Activated CD4-positive, alpha-beta T cell treated with anti-CD3 and anti-CD28 coated beads, Interleukin-2, amount 10 ng/mL, durations not matched to agents 7 days and 5 days (primary cell): ENCODE measurements at places on chromosomes 16 and 17. TPM values are rescaled to one million over a fixed set of nuclear protein-coding genes. Genes with fewer than 3 reads are reported as not detected.
A peak's percentile ranks its signal among the peaks of the same experiment; 100 is the strongest.

- H3K27ac ChIP-seq, result no peak overlapping the region
- H3K4me3 ChIP-seq, result no peak overlapping the region
- H3K27me3 ChIP-seq, result no peaks in the 10 kb centered on the region
- H3K4me1 ChIP-seq, result no peaks in the 10 kb centered on the region
- H3K36me3 ChIP-seq, result peaks cover 20% of the 10 kb centered on the region
- no peak for DNase-seq
Observed at GRCh38 chr16:69040144-69040909, 65.1 kb upstream of the HAS3 start.

Gene CD300E
- total RNA-seq, result not detected

DNA sequence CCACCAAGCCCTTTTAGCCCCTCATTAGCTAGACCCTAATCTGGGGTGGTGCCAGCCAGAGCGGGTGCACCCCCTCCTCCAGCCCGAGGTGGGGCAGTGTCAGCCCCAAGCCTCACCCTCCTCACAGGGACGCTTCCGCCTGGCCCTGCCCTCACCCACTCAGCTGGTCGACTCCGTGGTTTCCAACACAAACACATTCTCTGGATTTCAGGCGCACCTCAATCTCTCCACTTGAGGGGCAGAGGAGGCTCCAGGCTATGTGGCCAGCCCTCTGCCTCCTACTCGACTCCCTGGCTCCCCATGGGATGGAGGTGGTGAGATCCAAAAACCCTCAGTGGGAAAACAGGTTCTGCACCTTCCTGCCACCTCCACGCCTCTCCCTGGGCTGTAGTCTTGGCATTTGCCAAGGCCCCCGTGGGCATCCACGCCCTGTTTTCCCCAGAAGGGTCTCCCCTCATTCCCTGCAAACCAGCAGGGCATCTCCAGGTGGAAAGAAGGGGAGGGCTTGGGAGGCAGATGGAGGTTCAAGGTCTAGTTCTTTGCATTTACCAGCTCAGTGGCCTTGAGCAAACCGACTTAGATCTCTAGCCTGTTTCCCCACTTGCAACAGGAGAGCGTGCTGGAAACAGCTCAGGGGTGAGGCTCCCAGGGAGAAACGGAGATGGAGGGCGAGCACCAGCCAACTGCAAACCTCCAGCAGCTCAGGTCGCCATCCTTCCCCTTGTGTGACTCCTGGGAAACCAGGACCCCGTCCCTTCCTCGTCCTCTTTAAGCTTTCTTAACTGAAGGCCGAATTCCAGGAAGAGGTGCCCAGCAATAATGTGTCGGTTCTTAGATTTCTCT, 1.7 kb downstream of the EMP2 start:
- H3K27me3 ChIP-seq, result peaks cover 41% of the 10 kb centered on the region
- no peaks in the 10 kb centered on the region for H3K4me1 ChIP-seq
- H3K4me3 ChIP-seq, result no peak overlapping the region
- no peak for DNase-seq
- no peaks in the 10 kb centered on the region for H3K36me3 ChIP-seq

Gene ABCC6
- not detected for total RNA-seq

DNA sequence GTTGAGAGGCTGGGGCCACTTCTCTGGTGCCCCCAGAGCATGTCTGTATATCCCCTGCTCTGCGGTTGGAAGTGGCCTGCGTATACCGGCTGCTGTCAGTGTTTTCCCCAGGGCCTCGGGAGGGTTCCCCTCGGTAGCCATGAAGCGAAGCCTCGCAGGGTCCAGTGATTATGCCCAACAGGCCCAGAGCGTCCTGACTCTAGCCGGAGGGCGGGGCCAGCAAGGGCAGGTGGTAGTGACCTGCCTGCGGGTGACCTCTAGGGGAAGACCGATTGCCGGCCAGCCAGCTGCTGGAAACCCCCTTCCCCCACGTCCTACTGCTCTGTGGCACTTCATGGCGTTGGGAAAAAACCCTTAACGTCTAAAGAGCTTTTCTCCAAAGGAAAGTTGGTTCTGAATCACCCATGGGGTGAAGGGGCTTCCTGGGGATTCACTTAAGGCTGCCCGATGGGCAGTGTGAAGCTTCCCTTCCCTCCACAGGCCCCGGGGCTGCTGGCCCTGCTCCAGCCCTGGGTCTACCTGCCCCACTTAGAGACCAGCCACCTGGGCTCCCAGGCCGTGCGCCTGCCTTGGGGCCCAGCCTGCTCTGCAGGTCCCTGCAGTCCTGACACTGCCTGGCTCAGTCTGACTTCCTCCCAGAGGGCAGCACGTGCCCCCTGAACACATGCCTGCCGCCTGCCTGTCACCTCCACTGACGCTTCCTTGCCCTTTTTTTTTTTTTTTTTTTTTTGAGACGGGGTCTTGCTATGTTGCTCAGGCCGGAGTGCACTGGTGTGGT, 72.8 kb downstream of the SOCS1 start:
- peaks cover 48% of the 10 kb centered on the region for H3K4me1 ChIP-seq
- no peaks in the 10 kb centered on the region for H3K27me3 ChIP-seq
- DNase-seq, result no peak
- H3K4me3 ChIP-seq, result no peak overlapping the region

DNA sequence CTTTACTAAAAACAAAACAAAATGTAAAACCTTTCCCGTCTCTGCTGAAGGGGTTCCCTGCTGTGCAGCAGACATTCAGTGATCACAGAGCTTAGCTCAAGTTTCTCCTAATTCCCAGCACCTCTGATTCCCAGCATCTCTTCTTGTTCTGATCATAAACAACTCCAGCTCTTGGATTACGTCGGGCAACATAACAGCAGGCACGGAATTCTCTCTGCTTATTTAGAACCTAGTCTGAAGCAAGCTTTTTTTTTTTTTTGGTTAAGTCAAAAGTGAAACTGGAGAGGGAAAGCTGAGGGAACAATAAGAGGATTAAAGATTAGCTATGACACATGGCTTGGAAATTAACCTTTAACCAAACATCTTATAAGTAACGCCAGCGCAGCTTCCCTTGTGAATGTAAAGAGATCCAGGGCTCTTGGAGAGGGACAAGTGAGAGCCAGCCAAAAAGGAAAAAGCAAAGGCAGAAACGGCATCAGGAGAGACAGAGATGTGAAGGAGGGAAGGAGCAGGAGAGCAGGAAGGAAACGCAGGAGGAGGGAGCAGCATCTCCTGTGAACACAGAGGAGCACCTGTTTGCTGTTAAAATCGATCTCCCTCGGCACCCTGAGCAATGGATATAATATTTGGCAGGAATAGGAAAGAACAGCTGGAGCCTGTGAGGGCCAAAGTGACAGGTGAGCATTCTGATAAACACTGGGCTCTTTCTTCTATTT, at the start of gene BCO1:
TSS of gene BCO1 (plus strand) at position 394 of the 716 bp plus-strand sequence. CDS start at position 614, 220 bp downstream.
- H3K27me3 ChIP-seq, result no peaks in the 10 kb centered on the region
- no peak within 1 kb of the TSS for H3K27ac ChIP-seq
- no peaks in the 10 kb centered on the region for H3K36me3 ChIP-seq
- H3K4me1 ChIP-seq, result peaks cover 2% of the 10 kb centered on the region

- H3K4me3 ChIP-seq, result peak overlapping the region; percentile 82
- peaks cover 99% of the 10 kb centered on the region for H3K4me1 ChIP-seq
- DNase-seq, result peak; percentile 78
- no peaks in the 10 kb centered on the region for H3K27me3 ChIP-seq
Observed at GRCh38 chr17:77400445-77400870, 259.7 kb downstream of the SEC14L1 start.
